ENCODE measurements at places on chromosomes 7 and 10. TPM values are rescaled to one million over a fixed set of nuclear protein-coding genes. Genes with fewer than 3 reads are reported as not detected.

The MYH16 gene
- polyA plus RNA-seq = 0.17 TPM

The DLX6 gene
- polyA plus RNA-seq = not detected

The PDGFA gene
- 25.7 TPM for polyA plus RNA-seq

The FGFR2 gene
- 0.57 TPM for polyA plus RNA-seq

The JAKMIP3 gene
- 0.91 TPM for polyA plus RNA-seq

The SH2B2 gene
- 11.4 TPM for polyA plus RNA-seq

The ZKSCAN1 gene
- 32.0 TPM for polyA plus RNA-seq

The YKT6 gene
- polyA plus RNA-seq = 69.2 TPM

DNA sequence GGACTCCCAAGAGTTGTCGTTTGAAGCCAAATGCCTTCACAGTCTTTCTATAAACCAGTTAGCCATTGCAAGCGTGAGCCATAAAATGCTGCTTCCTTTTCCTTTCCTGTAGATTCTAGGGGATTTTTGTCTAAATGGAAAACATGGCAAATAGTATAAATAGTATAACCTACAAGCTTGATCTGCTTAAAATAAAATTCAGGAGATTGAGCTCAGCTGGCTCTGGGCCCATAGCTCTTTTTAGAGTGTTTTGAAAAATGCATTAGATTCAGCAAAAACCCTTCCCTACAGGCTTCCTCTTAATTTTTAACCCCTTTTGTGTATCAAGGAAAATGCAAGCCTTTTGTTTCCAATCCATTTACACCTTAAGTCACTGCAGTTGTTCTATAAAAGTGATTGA, 190.1 kb upstream of the GDF10 start:
- peak; percentile 65 for DNase-seq

- no peak for DNase-seq
These were observed 65.3 kb upstream of the SLF2 start for GRCh38 chr10:100847440-100847839.

DNA sequence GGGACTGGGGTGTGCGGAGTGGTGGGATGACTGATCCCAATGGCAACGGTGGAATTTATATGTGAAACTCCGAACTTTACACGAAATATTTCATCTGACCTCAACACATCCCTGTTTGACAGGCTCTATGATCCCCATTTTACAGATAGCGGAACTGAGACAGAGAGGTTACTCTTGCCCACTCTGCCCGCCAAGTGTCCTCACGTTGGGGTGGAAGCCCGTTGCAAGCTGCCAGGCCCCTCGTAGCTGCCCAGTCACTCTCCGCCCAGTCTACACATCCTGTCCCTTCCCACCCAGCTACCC, 397 bp upstream of the NFE2L3 start:
- no peak for DNase-seq

DNA sequence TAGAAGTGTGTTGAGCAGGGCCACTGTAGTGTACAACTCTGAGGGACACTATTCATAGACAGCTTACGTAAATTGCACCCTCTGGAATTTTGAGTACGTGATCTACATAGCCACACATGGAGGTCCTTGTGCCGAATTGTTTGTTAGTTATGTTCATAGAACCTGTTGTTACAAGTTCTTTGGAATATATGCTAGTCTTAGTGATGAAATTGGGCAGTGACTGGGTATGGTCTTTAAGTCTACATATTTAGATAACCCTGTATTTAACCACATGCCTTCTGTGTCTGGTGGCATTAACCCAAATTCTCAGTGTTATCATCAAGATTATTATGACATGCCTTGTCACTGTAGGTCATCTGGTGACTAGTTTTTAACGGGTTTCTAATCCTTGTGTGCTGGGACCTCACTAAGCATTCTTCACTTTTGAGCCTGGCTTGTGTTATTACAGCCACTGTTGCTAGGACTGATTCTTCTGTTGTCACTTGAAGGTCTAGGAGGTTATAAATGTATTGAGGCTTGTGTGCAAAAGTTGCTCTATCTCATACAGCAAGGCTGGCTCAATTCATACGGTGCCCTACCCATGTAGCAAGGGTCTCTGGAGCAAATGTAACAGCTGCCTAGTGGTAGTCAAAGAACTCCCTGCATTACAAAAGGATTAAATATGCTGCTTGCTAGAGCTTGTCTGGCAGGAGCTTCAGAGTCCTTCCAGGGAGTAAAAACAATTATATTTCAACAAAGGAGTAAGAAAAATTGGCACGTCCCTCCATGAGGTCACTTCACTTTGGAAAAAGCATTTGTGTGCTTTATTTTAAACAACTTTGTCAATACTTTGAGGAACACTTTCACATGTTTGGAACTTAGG, 65.4 kb downstream of the CDK14 start:
- DNase-seq = peak; percentile 74

DNA sequence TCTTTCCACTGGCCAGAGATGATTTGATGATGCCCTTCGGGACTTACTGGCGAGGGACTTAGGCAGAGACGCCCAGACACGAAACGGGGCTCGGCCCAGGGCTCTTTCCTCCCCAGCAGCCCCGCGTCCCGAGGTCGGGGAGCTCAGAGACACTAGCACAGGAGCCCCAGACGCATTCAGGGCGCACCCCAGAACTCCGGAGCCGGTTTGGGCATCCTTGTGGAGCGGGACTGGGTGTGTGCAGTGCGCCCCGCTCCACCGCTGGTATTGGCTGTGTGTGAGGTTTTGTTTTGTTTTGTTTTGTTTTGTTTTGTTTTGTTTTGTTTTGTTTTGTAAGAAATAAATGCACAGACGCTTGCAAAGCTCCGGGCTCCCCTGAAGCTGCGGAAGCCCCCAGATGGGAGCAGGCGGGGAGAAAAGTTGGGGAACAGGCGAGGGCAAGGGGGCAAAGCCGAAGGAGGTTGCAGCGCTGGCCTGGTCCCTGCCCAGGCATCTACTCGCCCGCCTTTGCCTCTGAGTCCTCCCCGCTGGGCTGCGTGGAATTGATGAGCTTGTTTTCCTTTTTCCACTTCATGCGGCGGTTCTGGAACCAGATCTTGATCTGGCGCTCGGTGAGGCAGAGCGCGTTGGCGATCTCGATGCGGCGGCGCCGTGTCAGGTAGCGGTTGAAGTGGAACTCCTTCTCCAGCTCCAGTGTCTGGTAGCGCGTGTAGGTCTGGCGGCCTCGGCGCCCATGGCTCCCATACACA, 1.9 kb upstream of the HOXA5 start:
- peak; percentile 65 for DNase-seq

GRCh38 chr7:98213888-98214810, 2.9 kb downstream of the BHLHA15 start:
- DNase-seq = no peak

- DNase-seq = no peak
These were observed 178.1 kb downstream of the TMEM178B start for GRCh38 chr7:141251957-141252356.

DNA sequence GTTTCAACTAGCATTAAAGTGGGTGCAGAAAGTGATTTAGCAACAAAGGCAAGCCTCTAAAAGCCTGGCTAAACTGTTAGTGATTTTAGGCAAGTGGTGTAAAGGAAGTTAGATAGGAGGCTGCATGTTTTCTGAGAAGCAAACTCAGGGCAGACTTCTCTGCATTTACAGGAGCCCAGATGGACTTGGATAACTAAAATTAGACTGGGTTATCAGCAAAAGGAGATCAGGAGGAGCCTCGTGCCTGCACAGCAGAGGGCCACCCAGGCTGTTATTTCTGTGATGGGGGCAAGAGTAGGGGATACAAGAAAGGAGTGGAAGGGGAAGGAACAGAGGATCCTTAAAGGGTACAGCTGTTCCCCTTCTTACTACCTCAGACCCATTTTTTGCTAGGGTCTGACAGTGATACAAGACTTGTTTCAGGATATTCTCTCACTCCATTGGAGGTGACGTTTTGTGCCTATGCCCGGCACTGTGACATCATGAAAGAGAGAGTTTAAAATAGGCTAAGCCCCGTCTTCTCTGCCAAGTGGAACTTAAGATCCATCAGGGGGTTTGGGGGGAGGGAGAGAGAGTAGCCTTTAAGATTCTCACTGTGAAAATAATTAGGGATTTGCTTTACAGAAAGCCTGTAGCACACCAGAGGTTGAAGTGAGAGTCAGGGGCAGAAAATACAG, 49.6 kb upstream of the PDCD4 start:
- peak; percentile 63 for DNase-seq

DNA sequence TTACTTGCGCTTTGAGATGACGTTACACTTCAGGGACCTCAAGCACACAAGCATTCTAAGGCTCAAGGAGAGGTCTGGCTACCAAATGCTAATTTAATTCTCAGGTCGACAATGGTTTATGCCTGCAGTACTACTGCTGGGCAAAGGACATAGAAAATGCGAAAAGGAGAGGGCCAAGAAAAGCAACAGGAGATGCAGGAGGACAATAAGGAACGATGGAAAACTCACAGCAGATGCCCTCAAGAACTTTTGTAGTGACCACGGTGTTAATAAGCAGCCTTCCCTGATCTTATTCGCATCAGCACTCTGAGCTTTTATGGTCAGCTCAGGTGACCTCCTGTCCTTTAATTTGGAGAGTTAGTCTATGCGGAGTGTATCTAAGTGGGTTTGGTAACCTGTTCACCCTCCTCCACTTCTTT, 146.3 kb downstream of the GPR85 start:
- no peak for DNase-seq

DNA sequence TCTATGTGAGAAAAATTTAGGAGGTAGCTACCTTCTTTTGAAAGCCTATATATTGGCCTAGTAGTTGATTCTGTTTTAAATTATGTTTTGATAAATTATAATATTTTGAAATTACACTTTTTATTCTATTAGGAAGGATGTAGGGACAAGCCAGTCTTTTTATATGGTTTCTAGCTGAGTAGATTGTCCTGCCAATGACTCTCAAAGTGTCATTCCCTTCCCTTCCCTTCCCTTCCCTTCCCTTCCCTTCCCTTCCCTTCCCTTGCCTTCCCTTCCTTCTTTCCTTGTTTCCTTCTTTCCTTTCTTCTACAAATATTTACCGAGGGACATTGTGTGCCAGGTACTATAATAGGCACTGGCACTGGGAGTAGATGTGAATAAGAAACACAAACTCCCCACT, 99.7 kb upstream of the HDAC9 start:
- DNase-seq = no peak

DNA sequence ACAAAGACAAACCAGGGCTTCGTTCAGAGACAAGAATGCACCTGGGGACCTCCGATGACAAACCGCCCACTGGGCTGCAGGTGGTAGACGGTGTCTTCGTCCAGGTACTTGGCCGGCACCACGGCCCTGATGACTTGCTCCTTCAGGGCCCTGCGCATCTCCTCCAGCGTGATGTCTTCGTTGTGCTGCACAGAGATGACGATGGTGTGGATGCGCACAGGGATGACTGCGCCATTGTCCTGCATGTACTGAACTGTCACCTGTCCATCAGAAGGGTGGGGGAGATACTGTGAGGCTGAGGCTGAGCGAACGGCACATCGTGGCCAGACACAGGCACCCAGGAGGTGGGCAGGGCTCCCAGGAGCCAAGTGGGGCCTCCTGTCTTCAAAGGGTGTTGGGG, 13.1 kb downstream of the MAT1A start:
- no peak for DNase-seq

DNA sequence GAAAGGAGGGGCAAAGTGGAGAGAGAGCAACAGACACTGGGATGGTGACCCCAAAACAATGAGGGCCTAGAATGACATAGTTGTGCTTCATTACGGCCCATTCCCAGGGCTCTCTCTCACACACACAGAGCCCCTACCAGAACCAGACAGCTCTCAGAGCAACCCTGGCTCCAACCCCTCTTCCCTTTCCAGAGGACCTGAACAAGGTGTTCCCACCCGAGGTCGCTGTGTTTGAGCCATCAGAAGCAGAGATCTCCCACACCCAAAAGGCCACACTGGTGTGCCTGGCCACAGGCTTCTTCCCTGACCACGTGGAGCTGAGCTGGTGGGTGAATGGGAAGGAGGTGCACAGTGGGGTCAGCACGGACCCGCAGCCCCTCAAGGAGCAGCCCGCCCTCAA, 20.7 kb downstream of the PRSS2 start:
- DNase-seq = no peak

- no peak for DNase-seq
These were observed 222.3 kb downstream of the LRMDA start for GRCh38 chr10:75653761-75654160.

DNA sequence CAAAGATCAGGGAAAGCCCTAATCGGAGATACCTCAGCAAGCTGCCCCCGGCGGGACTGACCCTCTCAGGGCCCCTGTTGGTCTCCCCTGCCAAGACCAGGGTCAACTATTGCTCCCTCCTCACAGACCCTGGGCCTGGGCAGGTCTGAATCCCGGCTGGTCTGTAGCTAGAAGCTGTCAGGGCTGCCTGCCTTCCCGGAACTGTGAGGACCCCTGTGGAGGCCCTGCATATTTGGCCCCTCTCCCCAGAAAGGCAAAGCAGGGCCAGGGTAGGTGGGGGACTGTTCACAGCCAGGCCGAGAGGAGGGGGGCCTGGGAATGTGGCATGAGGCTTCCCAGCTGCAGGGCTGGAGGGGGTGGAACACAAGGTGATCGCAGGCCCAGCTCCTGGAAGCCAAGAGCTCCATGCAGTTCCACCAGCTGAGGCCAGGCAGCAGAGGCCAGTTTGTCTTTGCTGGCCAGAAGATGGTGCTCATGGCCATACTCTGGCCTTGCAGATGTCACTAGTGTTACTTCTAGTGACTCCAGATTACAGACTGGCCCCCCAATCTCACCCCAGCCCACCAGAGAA, 24.1 kb downstream of the TBATA start:
- no peak for DNase-seq

DNA sequence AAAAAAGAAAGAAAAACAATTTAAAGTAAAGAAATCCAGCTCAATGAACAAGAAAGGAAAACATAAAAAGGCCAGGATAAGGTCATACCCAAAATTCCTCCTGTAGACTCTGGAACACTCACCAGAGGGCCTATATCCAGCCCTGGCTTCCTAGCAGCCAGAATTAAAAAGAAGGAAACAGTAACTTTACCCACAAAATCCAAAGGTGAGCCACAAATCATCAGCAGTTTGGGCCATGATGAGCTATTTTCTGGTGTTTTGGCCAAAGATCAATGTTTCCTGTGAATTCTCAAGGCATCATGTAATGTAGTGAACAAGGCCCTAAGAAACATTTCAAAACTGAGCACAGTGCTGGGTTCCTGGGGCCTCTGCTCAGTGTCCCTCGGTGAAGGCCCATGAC, 87.8 kb downstream of the LARP4B start:
- DNase-seq = no peak

DNA sequence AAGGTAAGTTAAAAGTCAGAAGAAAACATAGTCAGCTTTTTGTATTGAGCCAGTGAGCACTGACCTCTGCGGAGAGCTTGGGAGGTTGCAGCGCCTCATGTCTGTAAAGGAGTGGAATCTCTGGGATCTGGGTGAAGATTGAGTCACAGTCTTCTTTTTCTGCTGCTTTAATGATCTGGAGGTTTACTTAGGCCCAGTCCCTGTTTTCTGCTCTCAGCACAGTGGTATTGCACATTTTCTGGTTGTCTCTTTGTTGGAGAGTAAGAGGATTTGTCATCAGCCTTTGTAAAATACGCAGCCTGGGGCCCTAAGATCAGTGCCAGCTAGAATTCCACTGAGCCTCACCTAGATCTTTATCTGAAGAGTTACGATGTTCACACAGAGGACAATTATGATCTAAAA, 58.3 kb upstream of the GJD4 start:
- DNase-seq = no peak

GRCh38 chr7:80264769-80265495, 130.3 kb downstream of the GNAI1 start:
- peak; percentile 30 for DNase-seq
